ENCODE measurements at places on chromosomes 3 and 15.

GRCh38 chr3:171881251-171881650 is 38.1 kb downstream of the TMEM212 start:
- no peak for DNase-seq

GRCh38 chr3:42651248-42652091 is 2.0 kb upstream of the ZBTB47 start:
- no peak for DNase-seq

DNA sequence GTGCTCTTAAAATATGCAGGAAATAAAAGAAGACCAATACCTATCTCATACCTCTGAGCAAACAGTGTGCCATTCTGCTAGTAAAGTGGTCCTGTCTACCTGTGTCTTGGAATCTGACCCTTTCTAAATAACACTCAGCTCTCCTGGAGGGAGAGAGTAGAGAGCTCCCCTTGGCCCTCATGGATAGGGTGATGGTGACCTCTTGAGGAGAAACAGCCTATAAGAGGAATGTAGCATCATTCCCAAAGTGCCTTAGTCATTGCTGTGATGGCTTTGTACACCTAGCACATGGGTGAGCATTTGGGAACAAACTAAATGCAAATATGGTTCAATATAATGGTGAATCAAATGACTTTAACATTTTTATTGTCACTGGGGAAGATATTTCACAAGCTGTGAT is 10.0 kb downstream of the SNTN start:
- no peak for DNase-seq

DNA sequence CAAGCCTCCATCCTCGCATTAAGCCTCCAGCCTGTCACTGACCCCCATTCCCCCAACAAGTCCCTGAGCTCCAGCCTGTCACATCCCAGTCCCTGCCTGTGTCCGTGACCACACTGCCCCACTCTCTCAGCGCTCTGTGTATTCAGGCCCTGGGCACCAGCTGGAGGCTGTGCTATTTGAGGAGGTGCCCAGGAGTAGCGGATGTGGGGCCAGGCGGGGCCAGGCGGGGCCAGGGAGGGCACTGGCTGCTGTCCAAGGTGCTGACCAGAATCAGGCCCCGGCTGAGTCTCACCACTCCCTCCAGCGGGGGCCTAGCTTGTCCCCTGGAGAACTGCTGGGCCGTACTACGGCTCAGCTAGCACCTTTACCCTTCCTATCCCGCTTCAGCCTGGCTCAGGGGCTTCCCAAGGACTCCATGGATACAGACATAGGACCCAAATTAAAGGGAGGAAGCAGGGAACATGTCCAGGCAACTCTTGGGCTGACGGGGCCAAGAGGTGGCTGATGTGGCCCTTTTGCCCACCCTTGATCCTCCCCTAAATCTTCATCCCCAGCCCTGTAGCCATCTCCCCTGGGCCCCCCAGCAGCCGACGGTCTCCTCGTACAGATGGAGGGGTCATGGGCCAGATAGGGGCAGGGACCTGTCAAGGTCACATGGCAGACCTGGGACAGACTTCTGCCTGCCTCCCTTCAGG is 1.1 kb downstream of the HHATL start:
- DNase-seq, result no peak

DNA sequence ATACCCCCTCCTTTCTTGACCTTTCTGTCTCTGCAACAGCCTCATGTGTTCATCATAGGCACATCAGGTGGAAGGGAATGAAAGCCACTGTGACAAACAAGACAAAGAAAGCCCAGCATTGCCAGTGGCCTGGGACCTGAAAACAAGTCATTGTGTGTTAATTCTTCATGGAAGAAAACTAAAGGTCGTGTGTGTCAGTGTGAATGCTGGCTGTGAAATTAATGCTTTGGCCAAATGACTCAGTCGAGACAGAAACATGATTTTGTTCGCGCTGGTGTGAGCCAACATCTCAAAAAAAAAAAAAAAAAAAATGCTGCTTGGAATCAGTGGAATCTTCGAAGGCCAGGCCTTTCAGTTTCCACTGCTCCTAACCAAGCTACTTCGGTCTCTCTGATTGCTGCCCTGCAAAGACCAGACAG is 386.5 kb upstream of the PROK2 start:
- DNase-seq, result no peak
